ENCODE measurements at places on chromosomes 5 and 9. TPM values are rescaled to one million over a fixed set of nuclear protein-coding genes. Genes with fewer than 3 reads are reported as not detected.

DNA sequence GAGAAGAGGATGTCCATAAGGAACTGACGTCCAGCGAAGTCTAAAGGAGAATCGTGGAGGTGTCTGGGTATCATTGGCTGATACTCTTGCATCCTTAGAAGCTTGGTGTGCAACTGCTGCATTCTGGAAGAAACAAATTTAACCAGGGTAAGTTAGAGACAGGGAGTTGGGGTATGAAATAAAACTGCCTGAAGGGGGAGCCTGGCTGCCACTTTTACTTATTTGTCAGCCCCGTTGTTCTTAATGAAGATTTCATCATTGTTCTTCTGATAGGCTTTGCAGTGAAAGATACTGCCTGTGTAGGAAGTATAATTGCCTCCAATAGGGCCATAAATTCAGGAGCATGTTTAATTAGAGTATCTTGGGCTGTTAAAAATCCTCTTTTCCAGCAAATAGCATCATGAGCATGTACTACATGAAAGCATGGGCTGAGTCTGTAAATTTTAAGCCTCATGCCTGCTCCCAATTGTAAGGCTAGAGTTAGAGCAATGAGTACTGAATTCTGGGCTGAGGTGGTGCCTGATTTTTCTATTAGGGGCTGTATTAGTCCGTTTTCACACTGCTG, 1264.5 kb upstream of the ACO1 start:
- H3K36me3 ChIP-seq: no peaks in the 10 kb centered on the region
- peak; percentile 58 for DNase-seq
- peaks cover 5% of the 10 kb centered on the region for H3K4me1 ChIP-seq
- no peak overlapping the region for H3K27ac ChIP-seq

GRCh38 chr9:27212191-27212590, 84.8 kb downstream of the EQTN start:
- no peak overlapping the region for H3K4me3 ChIP-seq
- H3K4me1 ChIP-seq: peaks cover 11% of the 10 kb centered on the region
- no peaks in the 10 kb centered on the region for H3K27me3 ChIP-seq
- no peaks in the 10 kb centered on the region for H3K36me3 ChIP-seq
- DNase-seq: no peak

DNA sequence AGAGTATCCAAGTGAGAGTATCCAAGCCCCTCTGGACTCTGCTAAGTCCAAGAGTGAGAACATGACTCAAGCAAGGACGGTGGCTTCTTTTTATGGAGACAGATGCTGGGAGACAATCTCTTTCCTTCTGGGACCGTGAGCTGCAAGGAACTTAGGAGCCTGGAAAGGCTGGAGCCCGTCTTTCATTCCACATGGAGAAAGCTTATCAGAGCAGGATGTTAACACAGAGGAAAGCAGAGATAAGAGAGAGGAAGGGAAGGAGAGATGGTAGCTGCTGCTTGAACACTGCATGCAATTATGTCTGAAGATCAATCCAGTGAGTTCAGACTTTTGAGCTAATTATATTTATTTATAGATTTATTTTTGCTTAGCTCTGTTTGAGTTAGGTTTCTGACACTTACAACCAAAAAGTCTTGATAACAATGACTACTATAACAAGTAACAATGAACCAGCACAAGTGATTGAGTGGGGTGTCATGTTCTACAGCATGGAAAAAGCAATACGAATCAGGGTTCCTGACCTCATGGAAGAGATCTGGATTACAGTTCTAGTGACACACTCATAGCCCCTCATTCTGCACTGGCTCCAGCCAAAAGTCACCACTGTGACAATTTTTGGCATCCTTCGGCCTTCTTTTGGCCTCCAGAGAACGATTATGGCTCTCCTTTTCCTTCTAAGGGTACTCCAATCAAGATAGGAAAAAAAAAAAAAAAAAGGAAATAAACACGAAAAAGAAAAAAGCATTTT, 71.5 kb downstream of the PRLR start:
- H3K4me1 ChIP-seq: no peaks in the 10 kb centered on the region
- no peak overlapping the region for H3K27ac ChIP-seq
- no peaks in the 10 kb centered on the region for H3K36me3 ChIP-seq
- no peak for DNase-seq
- no peak overlapping the region for H3K4me3 ChIP-seq

DNA sequence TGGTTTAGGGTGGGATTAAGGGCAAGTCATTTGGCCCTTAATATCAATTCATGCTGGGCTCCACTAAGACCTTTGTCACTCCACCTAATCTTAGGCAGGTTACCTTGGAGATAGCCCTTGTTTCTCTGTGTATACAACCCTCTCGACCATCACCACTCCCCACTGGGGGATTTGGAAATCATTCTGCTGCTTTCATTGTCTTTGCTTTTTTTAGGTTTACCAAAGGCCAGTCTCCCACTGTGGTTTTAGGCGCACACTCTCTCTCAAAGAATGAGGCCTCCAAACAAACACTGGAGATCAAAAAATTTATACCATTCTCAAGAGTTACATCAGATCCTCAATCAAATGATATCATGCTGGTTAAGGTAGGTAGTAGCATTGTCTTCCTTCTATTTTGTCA, 6.2 kb downstream of the GZMK start:
- H3K36me3 ChIP-seq: no peaks in the 10 kb centered on the region
- DNase-seq: no peak
- peaks cover 38% of the 10 kb centered on the region for H3K27me3 ChIP-seq
- H3K4me1 ChIP-seq: no peaks in the 10 kb centered on the region
- H3K27ac ChIP-seq: no peak overlapping the region

DNA sequence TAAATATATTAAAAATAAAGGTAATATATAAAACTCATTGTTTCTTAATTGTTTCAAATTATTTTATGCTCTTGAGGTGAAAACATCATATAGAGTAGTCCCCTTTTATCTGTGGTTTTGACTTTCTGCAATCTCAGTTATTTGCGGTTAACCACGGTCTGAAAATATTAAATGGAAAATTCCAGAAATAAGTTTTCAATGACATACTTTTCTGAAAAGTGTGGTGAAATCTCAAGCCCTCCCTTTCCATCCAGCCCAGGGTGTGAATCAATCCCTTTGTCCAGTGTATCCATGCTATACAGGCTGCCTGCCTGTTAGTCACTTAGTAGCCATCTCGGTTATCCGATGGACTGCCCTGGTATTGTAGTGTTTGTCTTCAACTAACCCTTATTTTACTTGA, 546.7 kb upstream of the DMAC1 start:
- no peak for DNase-seq
- no peaks in the 10 kb centered on the region for H3K36me3 ChIP-seq
- no peaks in the 10 kb centered on the region for H3K4me1 ChIP-seq
- no peak overlapping the region for H3K4me3 ChIP-seq
- H3K27me3 ChIP-seq: no peaks in the 10 kb centered on the region

DNA sequence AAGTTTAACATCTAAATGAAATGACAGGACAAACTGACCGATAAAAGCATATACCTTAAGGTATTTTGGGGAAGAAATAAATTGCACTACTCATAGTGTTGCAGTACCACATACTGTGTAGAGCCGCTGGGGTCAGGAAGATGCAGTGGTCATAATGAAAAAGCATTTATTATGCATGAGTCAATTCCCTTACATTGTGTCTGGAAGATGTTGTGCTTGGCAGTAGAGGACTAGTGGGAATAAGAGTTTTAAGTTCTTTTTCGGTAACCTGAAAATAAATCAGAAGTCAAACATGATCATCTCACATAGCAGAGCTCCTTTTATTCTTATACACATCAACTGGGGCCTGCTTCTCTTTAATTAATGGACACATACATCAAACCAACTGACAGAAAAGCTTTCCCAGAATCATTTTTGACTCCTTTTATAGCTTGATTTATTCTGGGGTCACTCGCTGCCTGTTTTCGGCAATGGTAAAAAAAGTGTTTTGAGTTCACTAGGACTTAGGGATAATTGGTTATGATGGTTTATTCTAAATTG, 262.5 kb upstream of the CHD1 start:
- peaks cover 52% of the 10 kb centered on the region for H3K27me3 ChIP-seq
- no peak overlapping the region for H3K4me3 ChIP-seq
- no peaks in the 10 kb centered on the region for H3K36me3 ChIP-seq
- H3K27ac ChIP-seq: no peak overlapping the region

GRCh38 chr9:79592726-79593493, 21.1 kb downstream of the TLE4 start:
- H3K27me3 ChIP-seq: no peaks in the 10 kb centered on the region
- peaks cover 9% of the 10 kb centered on the region for H3K4me1 ChIP-seq
- H3K27ac ChIP-seq: no peak overlapping the region
- no peak overlapping the region for H3K4me3 ChIP-seq
- DNase-seq: no peak

DNA sequence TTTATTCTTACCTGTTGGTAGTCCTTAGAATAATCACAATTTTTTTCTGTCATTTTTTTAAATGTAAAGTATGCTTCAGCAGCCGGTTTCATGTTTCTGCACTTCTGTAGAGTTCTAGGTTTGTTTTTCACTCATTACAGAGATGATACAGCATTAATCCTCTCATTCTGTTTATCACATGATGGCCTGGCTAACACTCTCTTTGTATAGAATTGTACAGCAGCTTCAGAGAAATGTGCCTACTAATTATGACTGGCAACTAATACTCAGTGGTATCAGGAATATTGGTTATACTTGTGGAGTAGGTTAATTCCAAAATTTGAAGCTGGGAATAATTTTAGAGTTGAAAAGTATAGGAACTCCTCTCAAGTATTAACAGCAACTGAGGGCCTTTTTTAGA, 192.9 kb upstream of the OTULINL start:
- H3K4me1 ChIP-seq: no peaks in the 10 kb centered on the region
- H3K4me3 ChIP-seq: no peak overlapping the region
- peaks cover 93% of the 10 kb centered on the region for H3K36me3 ChIP-seq
- DNase-seq: no peak
- H3K27ac ChIP-seq: no peak overlapping the region

DNA sequence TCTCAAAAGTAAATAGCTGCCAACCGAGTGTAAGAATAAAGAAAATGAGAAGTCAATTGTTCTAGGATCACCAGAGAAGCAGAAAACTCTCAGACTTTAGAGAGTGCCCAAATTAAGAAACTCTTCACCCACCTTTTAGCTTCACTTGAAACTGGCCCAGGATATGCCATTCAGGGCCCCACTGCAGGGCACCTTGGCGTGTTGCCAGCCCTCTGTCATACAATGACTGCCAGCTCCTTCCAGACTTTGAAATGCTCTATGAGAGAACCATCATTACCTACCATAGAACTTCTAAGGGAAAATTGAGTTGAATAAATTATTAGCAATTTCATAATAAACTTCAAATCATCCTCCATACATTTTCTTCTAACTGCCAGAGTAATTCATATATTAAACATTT, 240.5 kb downstream of the CETN3 start:
- no peaks in the 10 kb centered on the region for H3K4me1 ChIP-seq
- peaks cover 11% of the 10 kb centered on the region for H3K27me3 ChIP-seq
- H3K36me3 ChIP-seq: no peaks in the 10 kb centered on the region
- no peak overlapping the region for H3K4me3 ChIP-seq

- no peak overlapping the region for H3K27ac ChIP-seq
- no peak for DNase-seq
- H3K4me1 ChIP-seq: peaks cover 8% of the 10 kb centered on the region
- H3K4me3 ChIP-seq: no peak overlapping the region
- no peaks in the 10 kb centered on the region for H3K27me3 ChIP-seq
- no peaks in the 10 kb centered on the region for H3K36me3 ChIP-seq
Measured at GRCh38 chr5:132176521-132176945, 51.1 kb downstream of the P4HA2 start.

DNA sequence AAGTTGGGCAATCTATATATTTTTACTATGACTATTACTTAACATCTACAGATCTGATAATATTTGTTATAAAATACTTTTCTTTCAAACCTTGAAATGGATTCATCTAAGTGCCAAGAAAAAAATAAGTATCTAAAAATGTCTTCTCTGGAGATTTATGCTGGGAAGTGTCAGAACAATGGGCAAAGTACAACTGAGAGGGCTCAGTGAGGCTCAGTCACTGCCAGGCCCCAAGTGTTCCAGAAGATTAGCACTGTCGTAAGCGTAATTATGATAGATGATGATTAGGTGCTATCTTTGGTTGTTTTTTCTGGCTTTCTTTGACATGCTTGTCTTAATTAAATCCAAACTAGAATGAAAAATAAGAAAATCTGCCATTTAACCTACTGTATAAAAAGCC, 72.2 kb upstream of the ADAMTS19 start:
- no peaks in the 10 kb centered on the region for H3K4me1 ChIP-seq
- H3K4me3 ChIP-seq: no peak overlapping the region
- no peak for DNase-seq
- H3K27me3 ChIP-seq: peaks cover 36% of the 10 kb centered on the region
- H3K36me3 ChIP-seq: no peaks in the 10 kb centered on the region

DNA sequence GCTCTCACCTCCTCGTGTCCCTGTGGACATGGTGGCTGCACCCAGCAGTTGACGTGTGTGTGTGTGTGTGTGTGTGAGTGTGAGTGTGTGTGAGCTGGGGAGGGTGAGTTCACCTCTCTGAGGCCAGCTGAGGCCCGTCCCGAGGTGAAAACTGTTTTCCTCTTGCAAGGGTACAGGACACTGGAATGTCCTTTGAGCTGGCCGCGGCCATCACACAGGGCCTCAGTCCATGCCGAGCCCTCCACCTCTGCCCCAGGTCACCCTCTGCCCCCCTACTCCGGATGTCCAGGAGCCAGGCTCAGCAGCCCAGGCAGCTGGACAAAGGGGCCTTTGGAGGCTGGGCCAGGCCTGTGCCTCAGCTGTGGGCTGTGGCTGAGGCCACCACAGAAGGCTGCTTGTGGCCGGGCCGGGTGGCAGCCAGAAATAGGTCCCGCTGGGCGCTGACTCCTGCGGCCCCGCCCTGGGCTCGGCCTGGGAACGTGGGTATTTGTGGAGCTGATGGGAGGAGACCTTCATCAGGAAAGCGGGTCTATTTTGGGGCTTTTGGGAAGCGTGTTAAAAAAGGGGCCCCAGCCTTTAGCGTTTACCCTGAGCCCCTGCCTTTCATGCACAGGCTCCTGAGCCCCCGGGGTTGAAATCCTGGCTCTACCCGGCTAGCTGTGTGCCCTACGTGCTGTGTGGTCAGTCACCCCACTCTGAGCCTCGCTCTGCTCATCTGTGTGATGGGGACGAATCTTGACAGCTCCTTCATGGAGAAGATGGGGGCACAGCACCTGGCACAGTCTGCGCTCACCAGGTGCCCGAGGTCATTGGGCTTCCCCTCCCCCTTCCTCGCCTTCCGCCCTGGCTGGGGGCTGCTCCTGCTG, 75.1 kb upstream of the IER5L start:
- H3K4me1 ChIP-seq: no peaks in the 10 kb centered on the region
- H3K27ac ChIP-seq: no peak overlapping the region
- peaks cover 5% of the 10 kb centered on the region for H3K36me3 ChIP-seq
- DNase-seq: no peak
- no peaks in the 10 kb centered on the region for H3K27me3 ChIP-seq

DNA sequence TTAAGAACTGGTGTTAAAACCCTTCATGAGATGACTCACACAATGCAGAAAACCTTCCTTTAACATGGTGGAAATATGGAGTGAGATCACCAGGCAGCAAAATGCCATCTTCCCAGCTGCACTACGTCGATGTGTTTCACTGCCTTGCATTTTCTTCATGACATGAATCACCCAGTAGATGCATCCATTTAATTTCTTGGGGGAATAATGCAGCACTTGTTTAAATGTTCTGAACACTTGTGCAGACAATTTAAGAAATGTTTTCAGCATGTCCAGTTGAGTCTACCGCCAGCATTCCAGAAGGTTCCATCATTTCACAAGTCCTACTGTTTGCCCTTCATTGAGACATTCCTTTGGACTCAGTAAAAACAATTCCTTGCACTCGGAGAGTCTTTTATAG, 81.6 kb downstream of the ADAMTS16 start:
- no peak overlapping the region for H3K4me3 ChIP-seq
- no peak for DNase-seq
- no peaks in the 10 kb centered on the region for H3K36me3 ChIP-seq
- no peaks in the 10 kb centered on the region for H3K27me3 ChIP-seq
- H3K27ac ChIP-seq: no peak overlapping the region
- H3K4me1 ChIP-seq: peaks cover 4% of the 10 kb centered on the region

NR2F1 gene
- 1.4 TPM for total RNA-seq

GNA14 gene
- total RNA-seq: not detected

LAMC3 gene
- not detected for total RNA-seq

Data from MCF 10A (cell line).